Uterus (tissue), 4 donors: ENCODE measurements at places on chromosomes 6 and 20. TPM values are rescaled to one million over a fixed set of nuclear protein-coding genes. Genes with fewer than 3 reads are reported as not detected.

GRCh38 chr20:11907621-11908020 is 10.1 kb upstream of the BTBD3 start:
- no peak overlapping the region for H3K4me3 ChIP-seq
- H3K27ac ChIP-seq = no peak overlapping the region
- H3K27me3 ChIP-seq = no peaks in the 10 kb centered on the region
- H3K36me3 ChIP-seq = no peaks in the 10 kb centered on the region
- H3K4me1 ChIP-seq = no peaks in the 10 kb centered on the region

The HLA-DQA1 gene
- 31.1 TPM for total RNA-seq

- DNase-seq = no peak
- H3K27me3 ChIP-seq = no peaks in the 10 kb centered on the region
- H3K4me3 ChIP-seq = no peak overlapping the region
- peak overlapping the region; percentile 17 for H3K27ac ChIP-seq
Observed at GRCh38 chr6:56899311-56899710, 55.6 kb upstream of the BEND6 start.

GRCh38 chr6:10313799-10314162 is 101.1 kb downstream of the TFAP2A start:
- no peaks in the 10 kb centered on the region for H3K4me1 ChIP-seq
- no peak for DNase-seq
- H3K27ac ChIP-seq = no peak overlapping the region
- no peaks in the 10 kb centered on the region for H3K36me3 ChIP-seq

GRCh38 chr20:52279706-52280105 is 88.1 kb upstream of the ZFP64 start:
- no peak overlapping the region for H3K4me3 ChIP-seq
- DNase-seq = no peak
- H3K27me3 ChIP-seq = no peaks in the 10 kb centered on the region

DNA sequence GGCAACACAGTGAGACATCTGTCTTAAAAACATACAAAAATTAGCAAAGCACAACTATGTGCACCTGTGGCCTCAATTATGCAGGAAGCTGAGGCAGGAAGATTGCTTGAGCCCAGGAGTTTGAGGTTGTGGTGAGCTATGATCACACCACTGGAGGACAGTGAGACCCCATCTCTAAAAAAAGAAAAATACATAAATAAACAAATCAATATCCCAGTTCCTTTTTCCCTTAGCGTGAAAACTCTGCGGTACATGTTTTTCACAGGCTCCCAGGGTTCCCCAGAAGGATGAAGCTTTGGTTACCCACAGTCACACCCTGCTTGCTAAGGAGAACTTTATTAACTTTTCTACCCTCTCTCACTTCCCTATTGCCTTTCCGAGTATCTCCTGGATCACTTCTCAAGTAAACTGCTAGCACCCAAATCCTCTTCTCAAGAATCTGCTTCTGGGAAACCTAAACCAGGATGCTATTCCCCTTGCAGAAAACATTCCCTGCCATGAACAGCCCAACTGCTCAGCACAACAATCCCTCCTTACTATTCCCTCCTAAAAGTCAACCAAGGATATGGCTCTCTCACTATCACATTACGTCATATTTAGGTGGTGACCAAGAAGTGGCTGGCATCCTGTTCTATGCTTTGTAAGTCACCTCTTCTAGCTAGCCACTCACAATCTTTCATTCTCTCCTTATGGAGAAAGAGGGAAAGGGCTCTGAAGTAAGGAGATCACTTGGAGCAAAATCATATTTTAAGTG is 122.4 kb downstream of the IPCEF1 start:
- DNase-seq = no peak
- H3K36me3 ChIP-seq = no peaks in the 10 kb centered on the region
- H3K27ac ChIP-seq = no peak overlapping the region
- no peaks in the 10 kb centered on the region for H3K4me1 ChIP-seq

- H3K27ac ChIP-seq = no peak overlapping the region
- no peak for DNase-seq
- no peak overlapping the region for H3K4me3 ChIP-seq
- H3K36me3 ChIP-seq = no peaks in the 10 kb centered on the region
- no peaks in the 10 kb centered on the region for H3K4me1 ChIP-seq
- no peaks in the 10 kb centered on the region for H3K27me3 ChIP-seq
Observed at GRCh38 chr20:48342822-48343513, 484.8 kb downstream of the PREX1 start.

- H3K27ac ChIP-seq = no peak overlapping the region
- no peaks in the 10 kb centered on the region for H3K36me3 ChIP-seq
- no peak overlapping the region for H3K4me3 ChIP-seq
- DNase-seq = no peak
- no peaks in the 10 kb centered on the region for H3K27me3 ChIP-seq
Observed at GRCh38 chr20:4350096-4350495, 334.7 kb upstream of the RNF24 start.

- DNase-seq = no peak
- H3K4me1 ChIP-seq = peaks cover 4% of the 10 kb centered on the region
- H3K36me3 ChIP-seq = no peaks in the 10 kb centered on the region
- H3K4me3 ChIP-seq = no peak overlapping the region
- no peaks in the 10 kb centered on the region for H3K27me3 ChIP-seq
Observed at GRCh38 chr20:46058599-46059281, 29.7 kb downstream of the SLC12A5 start.

The TGIF2 gene
- total RNA-seq = 3.3 TPM

GRCh38 chr6:135301304-135301703 is 120.2 kb downstream of the MYB start:
- H3K36me3 ChIP-seq = no peaks in the 10 kb centered on the region
- no peak overlapping the region for H3K4me3 ChIP-seq
- no peak for DNase-seq

The GUCA1A gene
- not detected for total RNA-seq

GRCh38 chr6:11179419-11180202 is 52.9 kb downstream of the NEDD9 start:
- H3K4me1 ChIP-seq = no peaks in the 10 kb centered on the region
- DNase-seq = no peak
- H3K27ac ChIP-seq = no peak overlapping the region
- H3K36me3 ChIP-seq = no peaks in the 10 kb centered on the region

DNA sequence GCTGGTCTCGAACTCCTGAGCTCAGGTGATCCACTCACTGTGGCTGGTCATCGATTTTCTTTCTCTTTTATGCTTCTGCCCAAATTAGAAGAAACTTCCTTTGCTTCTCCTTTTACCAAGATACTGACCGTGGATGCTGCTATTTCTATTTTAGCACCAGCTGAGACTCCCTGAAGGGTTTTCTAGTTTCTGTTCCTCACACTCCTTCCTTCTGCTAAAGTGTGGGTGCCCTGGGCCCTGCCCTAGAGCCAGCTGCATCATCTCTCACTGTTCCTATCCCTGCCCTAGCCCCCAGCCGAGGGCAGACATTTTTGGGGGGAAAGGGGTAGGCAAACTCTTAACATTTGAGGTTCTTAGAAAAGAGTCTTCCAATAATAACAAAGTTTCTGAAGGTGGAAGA is 6.3 kb downstream of the SMOC2 start:
- no peak overlapping the region for H3K4me3 ChIP-seq
- H3K27ac ChIP-seq = no peak overlapping the region
- DNase-seq = no peak
- H3K27me3 ChIP-seq = no peaks in the 10 kb centered on the region

DNA sequence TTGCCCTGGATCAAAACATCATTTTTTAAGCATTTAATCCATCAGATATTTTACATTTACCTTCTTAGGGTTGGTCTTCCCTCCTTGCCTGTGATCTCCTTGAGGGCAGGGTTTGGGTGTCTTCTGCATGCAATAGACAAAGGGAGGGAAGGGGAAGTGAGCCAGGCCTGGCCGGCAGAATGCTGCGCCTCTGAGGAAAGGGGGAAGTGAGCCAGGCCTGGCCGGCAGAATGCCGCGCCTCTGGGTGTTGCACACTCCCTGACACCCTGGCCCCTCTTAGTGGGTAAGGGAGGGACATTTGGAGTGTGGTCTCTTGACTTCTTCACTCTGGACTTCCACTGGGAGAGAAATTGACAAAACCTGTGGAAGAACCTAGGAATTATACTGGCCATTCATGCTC is 12.4 kb downstream of the PSMF1 start:
- H3K4me3 ChIP-seq = no peak overlapping the region
- DNase-seq = no peak
- no peaks in the 10 kb centered on the region for H3K4me1 ChIP-seq
- H3K27ac ChIP-seq = no peak overlapping the region

The GABBR1 gene
- 184 TPM for total RNA-seq

DNA sequence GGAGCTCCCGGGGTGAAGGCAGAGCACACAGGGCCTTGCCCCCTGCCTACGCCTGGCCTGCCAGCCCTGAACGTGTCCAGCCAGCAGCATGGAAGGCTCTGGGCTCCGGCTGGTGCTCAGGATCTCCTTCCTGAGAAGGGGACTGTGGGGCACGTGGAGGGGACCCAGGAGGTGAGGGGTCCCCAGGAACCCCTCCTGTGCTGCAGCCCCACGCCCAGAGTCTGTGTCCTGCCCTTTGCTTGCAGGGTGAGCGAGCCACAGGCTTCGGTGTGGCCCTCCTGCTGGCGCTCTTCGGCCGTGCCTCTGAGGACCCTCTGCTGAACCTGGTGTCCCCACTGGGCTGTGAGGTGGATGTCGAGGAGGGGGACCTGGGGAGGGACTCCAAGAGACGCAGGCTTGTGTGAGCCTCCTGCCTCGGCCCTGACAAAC is 22.3 kb downstream of the NPEPL1 start:
- DNase-seq = peak; percentile 4
- H3K27me3 ChIP-seq = no peaks in the 10 kb centered on the region
- H3K36me3 ChIP-seq = no peaks in the 10 kb centered on the region
- no peak overlapping the region for H3K27ac ChIP-seq

The CAP2 gene
- 27.6 TPM for total RNA-seq

DNA sequence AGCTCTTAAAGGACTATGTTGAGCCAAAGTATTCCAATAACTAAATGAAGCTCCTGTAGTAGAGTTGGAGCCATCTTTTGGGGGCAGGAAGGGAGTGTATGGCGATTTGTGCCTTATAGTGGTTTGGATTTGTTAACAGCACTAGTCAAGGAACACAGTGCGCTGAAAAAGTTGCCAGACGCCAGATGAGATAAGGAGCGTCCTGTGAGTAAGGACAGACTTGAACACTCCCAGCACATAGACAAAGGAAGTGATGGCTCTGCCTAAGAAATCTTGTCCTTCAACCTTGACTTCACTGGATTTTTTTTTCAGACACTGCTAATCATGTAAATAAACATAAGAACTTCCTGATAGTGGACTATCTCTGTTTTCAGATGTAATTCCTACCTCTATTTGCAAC is 136.9 kb downstream of the TRMT11 start:
- no peak for DNase-seq
- no peaks in the 10 kb centered on the region for H3K4me1 ChIP-seq
- no peak overlapping the region for H3K27ac ChIP-seq
- no peak overlapping the region for H3K4me3 ChIP-seq

GRCh38 chr6:168227840-168228239 is 91.7 kb downstream of the DACT2 start:
- no peaks in the 10 kb centered on the region for H3K4me1 ChIP-seq
- no peaks in the 10 kb centered on the region for H3K27me3 ChIP-seq
- no peak overlapping the region for H3K27ac ChIP-seq
- H3K36me3 ChIP-seq = no peaks in the 10 kb centered on the region

DNA sequence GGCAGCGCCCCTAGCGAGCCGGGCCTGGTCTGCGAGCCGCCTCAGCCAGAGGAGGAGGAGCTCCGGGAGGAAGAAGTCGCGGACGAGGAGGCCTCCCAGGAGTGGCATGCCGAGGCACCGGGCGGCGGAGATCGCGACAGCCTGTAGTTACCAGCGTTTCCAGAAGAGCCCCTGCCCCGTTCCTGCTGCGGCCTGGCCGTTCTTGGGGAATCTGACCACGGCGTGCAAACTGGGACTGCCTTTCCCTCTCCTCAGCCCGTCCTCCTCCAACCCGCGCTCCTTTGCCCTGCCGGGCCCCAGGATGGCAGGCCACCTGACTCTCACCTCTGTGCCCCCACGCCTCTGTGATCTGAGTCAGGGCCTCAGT is 802 bp downstream of the HDGFL1 start:
- H3K27ac ChIP-seq = no peak overlapping the region
- no peaks in the 10 kb centered on the region for H3K4me1 ChIP-seq
- no peaks in the 10 kb centered on the region for H3K36me3 ChIP-seq
- no peak for DNase-seq

DNA sequence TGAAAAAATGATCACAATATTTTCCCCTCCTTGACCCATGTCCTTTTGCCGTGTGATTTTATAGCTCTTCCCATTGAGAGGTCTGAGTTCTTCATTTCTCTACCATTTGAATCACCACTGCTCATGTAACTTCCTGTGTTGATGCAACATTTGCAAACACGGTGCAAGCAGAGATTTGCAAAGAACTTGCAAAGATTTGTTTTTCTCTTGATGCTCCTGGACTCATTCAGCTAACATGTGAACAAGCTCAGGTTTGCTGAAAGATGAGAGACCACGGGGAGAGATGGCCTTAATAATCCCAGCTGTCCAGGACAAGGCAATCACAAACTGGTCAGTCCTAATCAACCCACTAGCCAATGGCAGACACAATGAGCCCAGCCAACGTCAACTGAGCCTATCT is 8.6 kb downstream of the VNN2 start:
- H3K27ac ChIP-seq = no peak overlapping the region
- no peak overlapping the region for H3K4me3 ChIP-seq
- no peaks in the 10 kb centered on the region for H3K4me1 ChIP-seq
- no peak for DNase-seq
- no peaks in the 10 kb centered on the region for H3K27me3 ChIP-seq

DNA sequence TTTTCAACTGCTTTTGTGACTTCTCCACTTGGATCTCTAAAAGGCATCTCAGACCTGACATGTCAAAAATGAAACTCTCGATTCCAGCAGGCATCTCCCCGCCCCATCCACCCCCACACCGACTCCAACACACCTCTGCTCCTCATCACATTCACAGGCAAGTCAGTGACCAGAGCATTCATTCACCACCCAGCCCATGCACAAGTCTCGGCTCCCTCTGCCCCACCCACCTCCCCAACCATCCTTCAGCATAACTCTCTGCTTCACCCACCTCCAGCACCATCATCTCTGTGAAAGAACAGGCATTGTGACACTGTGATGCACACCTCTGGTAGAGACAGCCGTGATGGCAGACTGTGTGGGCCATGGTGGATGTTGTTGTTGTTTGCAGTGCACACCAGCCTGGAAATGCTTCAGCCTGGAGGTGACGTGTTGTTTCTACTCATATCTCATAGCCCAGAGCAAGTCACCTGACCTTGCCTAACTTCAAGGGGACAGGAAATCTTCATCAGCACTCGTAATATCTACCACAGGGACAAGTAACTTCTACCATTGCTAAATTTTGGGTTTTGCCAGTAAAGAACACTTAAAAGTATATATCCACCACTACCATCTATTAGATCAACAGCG is 56.5 kb downstream of the ANKRD60 start:
- H3K36me3 ChIP-seq = no peaks in the 10 kb centered on the region
- H3K4me1 ChIP-seq = no peaks in the 10 kb centered on the region
- no peak for DNase-seq
- no peaks in the 10 kb centered on the region for H3K27me3 ChIP-seq
- no peak overlapping the region for H3K4me3 ChIP-seq
- no peak overlapping the region for H3K27ac ChIP-seq

- no peaks in the 10 kb centered on the region for H3K27me3 ChIP-seq
- peaks cover 3% of the 10 kb centered on the region for H3K36me3 ChIP-seq
- H3K27ac ChIP-seq = no peak overlapping the region
- H3K4me3 ChIP-seq = no peak overlapping the region
- H3K4me1 ChIP-seq = no peaks in the 10 kb centered on the region
Observed at GRCh38 chr6:140641412-140641811, 1267.0 kb upstream of the CITED2 start.
